ENCODE measurements at places on chromosomes 3 and 15.

DNA sequence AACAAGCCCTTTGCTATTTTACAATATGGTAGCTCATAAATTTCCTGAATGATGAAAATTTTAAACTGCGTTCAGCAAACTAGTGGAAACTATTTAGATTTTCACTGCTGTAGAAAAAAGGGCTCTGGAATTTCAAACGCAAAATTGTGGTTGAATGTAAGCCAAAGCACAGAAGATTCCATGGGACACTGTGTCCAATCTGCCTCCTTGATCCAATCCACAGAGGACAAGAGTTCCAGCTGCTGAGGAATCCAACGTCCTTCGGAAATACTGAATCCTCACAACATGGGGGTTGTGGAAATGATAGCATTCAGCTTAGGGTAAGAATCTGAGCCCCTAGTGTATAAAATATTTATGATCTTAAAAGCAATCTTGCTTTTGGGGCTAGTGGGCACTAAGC is 161.0 kb downstream of the PLD1 start:
- DNase-seq, result no peak

DNA sequence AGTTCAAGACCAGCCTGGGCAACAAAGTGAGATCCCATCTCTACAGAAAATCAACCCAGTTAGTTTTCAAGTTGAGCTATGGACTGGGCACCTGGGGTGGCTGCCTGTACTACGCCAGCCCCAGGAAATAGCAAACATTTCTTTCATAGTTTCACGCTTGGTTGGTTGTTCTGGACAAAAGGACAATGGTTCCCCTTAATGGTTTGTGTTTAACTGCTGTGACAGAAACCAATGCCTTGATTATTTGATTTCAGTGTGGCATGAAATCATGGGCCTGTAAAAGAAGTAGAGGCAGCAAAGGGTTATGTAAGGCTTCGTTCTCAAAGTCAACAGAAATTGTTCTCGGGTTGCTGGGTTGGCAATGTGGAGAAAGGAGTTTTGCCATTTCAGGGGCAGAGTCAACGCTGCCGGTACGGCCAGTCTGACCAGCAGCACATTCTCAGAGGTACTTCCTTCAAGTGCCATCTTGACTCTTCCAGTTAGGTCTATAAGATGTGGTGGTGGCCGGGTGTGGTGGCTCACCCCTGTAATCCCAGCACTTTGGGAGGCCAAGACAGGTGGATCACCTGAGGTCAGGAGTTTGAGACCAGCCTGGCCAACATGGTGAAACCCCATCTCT is 12.7 kb downstream of the LCMT2 start:
- no peak for DNase-seq

DNA sequence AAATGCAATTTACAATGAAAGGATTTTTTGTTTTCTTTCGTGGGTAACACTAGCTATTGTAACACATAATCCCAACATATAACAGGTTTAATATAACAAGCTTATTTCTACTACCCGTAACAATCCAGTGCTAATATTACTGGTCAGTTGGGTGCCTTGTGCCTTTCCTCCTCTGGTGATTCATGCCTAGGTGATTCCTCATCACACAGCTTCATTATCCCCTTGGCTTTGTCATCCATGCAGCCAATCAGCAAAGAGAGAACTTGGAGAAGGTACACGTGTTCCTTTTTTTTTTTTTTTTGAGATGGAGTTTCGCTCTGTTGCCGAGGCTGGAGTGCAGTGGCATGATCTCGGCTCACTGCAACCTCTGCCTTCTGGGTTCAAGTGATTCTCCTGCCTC is 30.7 kb downstream of the CHST14 start:
- no peak for DNase-seq

- no peak for DNase-seq
Measured at GRCh38 chr3:15440891-15441290, 13.5 kb downstream of the EAF1 start.

DNA sequence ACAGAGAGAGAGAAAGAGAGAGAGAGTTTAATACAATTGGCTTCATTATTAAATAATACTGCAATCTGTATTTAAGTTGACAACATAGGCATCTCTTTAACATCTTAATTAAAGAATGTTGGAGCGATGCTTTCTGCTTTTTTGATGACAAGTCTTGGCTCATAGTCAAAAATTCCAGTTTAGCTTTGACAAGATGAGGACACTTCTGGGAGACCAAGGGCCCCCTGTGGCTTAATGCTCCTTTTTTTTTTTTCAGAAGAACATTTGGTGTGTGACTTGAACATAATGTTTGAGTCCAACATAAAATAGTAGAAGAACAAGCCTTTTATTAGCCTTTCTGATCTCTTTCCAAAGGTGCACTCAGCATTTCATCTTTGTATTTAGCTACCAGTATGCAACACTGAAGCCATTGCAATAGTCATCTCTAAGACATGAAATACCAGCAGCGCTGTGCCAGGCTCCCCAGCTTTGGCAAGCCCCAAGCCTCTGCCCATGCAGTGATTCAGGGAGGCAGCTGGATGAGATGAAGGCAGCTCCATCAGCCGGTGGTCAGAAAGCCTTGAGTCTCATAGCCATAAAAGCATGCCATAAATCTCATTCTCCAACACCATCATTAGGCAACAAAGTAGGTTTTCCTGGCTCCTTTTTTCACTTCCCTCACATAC is 349.4 kb upstream of the SEMA6D start:
- no peak for DNase-seq

DNA sequence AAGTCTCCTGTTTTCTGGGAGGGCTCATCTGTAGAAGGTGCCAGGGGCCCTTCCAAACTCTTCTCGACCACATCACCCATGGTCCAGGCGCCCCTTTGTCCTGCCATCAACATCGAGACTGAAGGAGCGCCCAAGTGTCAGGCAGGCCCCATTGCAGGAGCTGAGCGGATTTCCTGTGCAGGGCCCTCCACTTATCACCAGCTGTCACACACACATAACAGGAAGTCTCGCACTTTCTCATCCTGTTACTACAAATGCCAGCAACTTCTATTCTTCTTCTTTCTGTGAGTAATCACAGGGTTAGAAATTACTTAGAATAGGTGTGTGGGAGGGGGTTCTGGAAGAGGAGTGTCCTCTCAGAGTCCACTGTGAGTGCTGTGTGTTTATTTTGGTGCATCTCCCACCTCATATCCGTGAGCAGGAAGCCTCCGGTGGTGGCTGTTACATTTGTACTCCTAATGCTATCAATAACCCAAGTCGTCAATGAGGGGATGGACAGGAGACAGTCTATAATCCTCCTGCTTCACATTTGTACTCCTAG is at the start of gene KLHL6:
TSS of gene KLHL6 (minus strand) at position 166 of the 541 bp plus-strand sequence. CDS start at position 113, 53 bp downstream.
- DNase-seq, result peak; percentile 80

- DNase-seq, result no peak
Measured at GRCh38 chr3:134320749-134321148, 53.5 kb downstream of the AMOTL2 start.

- no peak for DNase-seq
Measured at GRCh38 chr15:71288348-71288955, 173.2 kb downstream of the THSD4 start.

DNA sequence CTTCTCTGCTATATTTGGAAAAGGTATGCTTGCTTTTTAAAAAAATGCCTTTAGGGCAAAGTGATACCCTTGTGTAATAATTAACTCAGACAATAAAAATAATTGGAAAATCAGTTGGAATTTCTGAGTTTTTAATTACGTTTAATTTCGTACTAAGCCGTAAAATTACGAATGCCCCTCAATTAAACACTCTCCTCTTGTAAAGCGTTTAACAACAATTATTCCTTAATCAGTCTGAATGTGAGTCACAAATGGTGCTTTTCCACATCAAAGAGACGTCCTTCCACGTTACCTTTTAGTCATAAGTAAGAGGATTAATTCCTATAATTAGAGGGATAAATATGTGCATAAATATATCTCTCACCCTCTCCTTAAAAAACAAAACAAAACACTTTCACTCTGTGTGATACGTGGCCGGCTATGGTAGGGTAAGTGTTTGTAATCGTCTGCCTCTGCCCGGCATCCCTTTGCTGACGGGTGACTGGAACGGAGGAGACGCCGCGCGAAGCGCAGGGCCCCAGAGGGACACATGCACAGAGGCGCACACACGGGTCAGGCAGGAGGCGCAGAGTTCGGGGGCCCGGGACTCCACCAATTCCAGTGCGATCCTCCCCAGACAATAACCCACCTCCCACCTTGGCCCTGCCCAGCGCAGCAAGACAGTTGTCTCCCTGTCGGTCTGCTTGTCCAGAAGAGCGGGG is 9.7 kb upstream of the MEIS2 start:
- no peak for DNase-seq

GRCh38 chr3:57974796-57975388 is 33.3 kb upstream of the FLNB start:
- no peak for DNase-seq

DNA sequence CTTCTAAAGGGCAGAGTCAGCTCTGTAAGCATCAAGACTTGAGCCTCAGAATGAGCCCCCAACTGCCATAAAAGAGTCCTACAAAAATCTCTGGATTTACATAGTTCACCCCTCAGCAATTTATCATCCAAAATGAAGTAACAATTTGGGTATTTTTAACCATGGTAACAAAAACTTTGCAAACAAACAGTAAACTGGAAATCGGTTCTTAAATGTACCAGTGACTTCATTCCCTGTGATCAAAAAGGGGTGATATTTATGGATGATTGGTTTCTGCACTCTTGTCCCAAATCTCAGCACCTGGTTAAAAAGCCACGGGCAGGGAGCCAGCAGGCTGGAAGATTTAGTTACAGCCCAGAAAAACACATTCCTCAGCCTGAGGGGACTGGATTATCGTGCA is 73.6 kb downstream of the TFG start:
- no peak for DNase-seq

- no peak for DNase-seq
Measured at GRCh38 chr3:48555949-48556795, 431 bp downstream of the PFKFB4 start.

GRCh38 chr3:134885877-134886621 is 91.0 kb downstream of the EPHB1 start:
- DNase-seq, result peak; percentile 66

DNA sequence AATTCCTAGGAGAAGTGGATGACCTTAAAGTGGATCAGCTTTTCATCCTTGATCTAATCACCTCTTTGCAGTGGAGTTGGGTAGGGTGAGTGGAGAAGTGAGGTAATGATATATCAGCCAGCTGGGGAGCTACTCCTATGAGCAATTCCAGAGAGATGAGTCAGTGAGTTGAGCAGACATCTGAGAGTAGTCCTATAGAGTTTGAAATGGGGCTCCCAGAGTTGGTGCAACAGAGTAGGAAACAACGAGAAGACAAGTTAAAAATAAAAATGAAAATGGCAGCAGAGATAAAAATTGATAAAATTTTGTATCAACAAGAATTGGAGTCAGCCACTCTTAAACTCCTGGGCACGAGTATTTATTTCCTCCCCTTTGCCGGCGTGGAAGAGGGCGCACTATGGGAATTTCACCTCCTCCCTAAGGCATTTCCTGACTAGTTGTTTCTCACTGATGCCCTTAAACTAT is 150.8 kb upstream of the DPH6 start:
- DNase-seq, result no peak

- DNase-seq, result peak; percentile 20
Measured at GRCh38 chr3:52820736-52821135, 9.7 kb downstream of the ITIH4 start.

- no peak for DNase-seq
Measured at GRCh38 chr15:88637841-88638625, 783 bp upstream of the ISG20 start.

GRCh38 chr15:83815506-83815905 is 161.6 kb downstream of the ADAMTSL3 start:
- no peak for DNase-seq

- no peak for DNase-seq
Measured at GRCh38 chr3:72379500-72380187, 468.6 kb downstream of the SHQ1 start.

GRCh38 chr3:183895296-183895695 is 10.6 kb upstream of the PARL start:
- DNase-seq, result peak; percentile 54

- DNase-seq, result no peak
Measured at GRCh38 chr15:31214158-31214863, 112.3 kb upstream of the KLF13 start.

DNA sequence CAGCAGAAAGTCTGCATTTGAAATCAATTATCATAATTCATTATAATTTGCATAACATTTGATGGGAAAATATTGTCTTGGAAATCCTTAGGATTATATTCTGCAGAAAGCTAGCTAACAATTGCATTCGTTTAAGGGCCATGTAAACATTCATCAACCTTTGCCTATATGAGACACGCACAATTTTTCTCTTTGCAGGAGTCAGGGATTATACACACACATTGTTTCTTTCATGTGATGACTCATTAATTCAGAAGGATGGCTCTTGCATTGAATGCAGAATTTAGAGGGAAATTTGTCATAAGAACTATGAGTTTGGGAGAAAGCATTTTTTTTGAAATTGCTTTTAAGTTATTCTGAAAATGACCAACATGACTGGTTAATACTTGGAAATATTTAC is 844.7 kb downstream of the DIPK2A start:
- no peak for DNase-seq

- no peak for DNase-seq
Measured at GRCh38 chr3:134299185-134299887, 48.7 kb upstream of the RYK start.

DNA sequence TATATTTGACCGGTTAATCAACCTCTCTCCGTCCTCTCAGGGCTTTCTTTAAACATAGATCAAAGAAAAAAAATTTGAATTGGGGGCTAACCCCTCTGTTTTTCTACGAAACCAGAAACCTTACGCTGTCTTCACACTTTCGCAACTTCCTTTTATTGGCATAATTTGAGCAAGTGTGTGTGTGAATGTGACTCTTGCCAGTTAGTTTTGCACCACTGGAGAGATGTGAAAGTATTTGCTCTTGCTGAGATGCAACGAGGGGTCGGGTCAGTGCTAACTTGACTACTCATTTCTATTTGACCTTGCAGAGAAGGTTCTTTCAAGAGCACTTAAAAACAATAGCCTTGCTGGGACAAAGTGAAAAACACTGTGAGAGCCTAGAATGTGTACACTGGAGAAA is 81.2 kb downstream of the FAM43A start:
- no peak for DNase-seq

DNA sequence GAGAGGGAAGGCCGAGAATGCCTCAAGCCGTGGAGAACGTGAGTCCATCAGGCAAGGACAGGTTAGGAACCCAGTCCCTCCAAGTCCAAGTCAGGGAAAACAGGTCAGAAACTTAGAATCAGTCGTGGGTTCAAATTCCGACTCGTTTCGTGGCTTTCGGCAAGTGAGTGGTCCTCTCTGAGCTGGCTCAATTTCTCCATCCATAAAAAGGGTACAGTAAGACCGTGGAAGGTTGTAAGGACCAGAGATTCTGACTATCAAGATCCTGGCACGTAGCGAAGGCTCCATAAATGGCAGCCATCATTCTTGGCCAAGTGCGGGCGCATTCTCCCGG is 604 bp upstream of the MED12L start:
- no peak for DNase-seq

DNA sequence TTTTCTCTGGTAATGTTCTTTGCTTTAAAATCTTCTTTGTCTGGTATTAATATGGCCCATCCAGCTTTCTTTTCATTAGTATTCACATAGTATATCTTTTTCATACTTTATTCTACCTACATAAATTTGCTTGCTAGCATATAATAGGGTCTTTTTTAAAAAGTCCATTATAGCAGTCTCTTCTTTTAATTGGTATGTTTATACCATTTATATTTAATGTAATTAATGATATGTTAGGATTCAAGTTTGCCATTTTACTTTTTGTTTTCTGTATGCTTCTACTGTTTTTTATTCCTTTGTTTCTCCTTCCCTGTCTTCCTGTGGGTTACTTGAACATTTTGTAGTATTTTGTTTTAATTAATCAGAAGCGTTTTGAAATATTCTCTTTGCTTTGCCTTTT is 89.0 kb downstream of the CHCHD6 start:
- no peak for DNase-seq

GRCh38 chr3:194900854-194901522 is 215.3 kb downstream of the FAM43A start:
- no peak for DNase-seq
